Caki2 (cell line): ENCODE measurements at places on chromosomes 12 and 14. TPM values are rescaled to one million over a fixed set of nuclear protein-coding genes. Genes with fewer than 3 reads are reported as not detected.

Gene CCND2
- 0.03 TPM in 2 replicates for total RNA-seq

Gene KRT6A
- total RNA-seq, result not detected in 2 replicates

Gene WSB2
- 128 and 149 TPM in 2 replicates for total RNA-seq

DNA sequence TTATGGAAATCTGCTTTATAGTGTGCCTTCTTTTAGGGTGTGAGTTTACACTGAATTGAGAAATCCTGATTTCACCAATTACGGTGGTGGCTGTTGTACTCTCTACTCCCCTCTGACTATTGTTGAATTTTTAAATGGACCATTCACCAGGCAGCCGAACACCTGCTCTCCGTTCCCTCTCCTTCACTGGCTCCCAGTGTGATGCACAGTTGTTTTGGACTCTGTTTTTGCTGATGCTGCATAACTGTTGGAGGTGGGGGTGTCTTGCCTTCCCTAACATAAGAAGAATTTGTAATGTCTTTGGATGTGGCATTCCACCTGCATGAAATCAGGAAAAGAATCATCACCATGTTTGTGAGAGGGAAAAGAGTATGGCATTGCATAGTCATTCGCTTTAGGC, 341.2 kb downstream of the SNAPC1 start:
- DNase-seq, result no peak

- DNase-seq, result no peak
Measured at GRCh38 chr12:30450226-30450625, 245.4 kb downstream of the IPO8 start.

DNA sequence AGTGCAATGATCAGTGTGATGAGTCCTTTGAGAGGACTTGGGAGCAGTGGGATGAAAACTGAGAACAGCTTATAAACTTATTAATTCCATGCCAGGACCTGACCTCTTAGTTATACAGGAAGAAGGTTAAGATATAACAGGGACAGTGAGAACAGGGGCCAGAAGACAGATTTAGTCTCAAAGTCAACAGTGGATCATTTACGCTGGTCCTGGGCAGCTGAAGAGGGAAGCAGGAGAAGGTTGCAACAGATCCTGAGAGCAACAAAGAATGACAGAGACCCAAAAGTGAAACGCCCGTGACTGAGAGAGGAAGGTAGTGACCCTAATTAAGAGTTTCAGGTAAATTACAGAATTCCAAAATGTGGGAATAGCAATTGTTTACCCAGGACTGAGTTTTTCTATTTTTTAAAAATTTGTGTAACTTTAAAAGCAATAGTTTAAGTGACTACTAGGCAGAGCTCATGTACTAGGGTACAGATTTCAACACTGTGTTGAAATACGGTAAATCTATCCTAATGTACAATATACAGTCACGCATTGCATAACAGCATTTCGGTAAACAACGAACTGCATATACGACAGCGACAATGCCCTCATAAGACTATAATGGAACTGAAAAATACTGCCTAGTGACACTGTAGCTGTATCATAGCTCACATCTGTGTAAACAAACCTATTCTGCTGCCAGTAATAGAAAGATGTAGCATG, 77.7 kb upstream of the GNPNAT1 start:
- no peak for DNase-seq

- no peak for DNase-seq
Measured at GRCh38 chr12:42365486-42365885, 39.5 kb downstream of the PPHLN1 start.
